Activated CD8-positive, alpha-beta T cell treated with anti-CD3 and anti-CD28 coated beads, Interleukin-2, amount 10 ng/mL, durations not matched to agents 7 days and 5 days (primary cell): ENCODE measurements at places on chromosomes 16 and 17. TPM values are rescaled to one million over a fixed set of nuclear protein-coding genes. Genes with fewer than 3 reads are reported as not detected.
A peak's percentile ranks its signal among the peaks of the same experiment; 100 is the strongest.

Gene GDPD1
- 1.6 TPM for total RNA-seq

Gene SP6
- 0.05 TPM for total RNA-seq

Gene ACSM5
- not detected for total RNA-seq

Gene HCRT
- not detected for total RNA-seq

Gene MMP28
- total RNA-seq = not detected

Gene ZNF213
- total RNA-seq = 10.8 TPM

Gene RHBDF2
- total RNA-seq = 52.1 TPM

Gene TP53TG3B
- not detected for total RNA-seq

- peaks cover 6% of the 10 kb centered on the region for H3K36me3 ChIP-seq
- no peaks in the 10 kb centered on the region for H3K4me1 ChIP-seq
- H3K27ac ChIP-seq = no peak overlapping the region
- H3K27me3 ChIP-seq = no peaks in the 10 kb centered on the region
- no peak for DNase-seq
Observed at GRCh38 chr16:907361-907760, 63.4 kb downstream of the LMF1 start.

- no peak for DNase-seq
- H3K27me3 ChIP-seq = peaks cover 15% of the 10 kb centered on the region
- H3K4me3 ChIP-seq = peak overlapping the region; percentile 86
- peaks cover 23% of the 10 kb centered on the region for H3K4me1 ChIP-seq
- H3K36me3 ChIP-seq = peaks cover 5% of the 10 kb centered on the region
- peak overlapping the region; percentile 69 for H3K27ac ChIP-seq
Observed at GRCh38 chr17:80416260-80416939, 1.4 kb downstream of the ENDOV start.

DNA sequence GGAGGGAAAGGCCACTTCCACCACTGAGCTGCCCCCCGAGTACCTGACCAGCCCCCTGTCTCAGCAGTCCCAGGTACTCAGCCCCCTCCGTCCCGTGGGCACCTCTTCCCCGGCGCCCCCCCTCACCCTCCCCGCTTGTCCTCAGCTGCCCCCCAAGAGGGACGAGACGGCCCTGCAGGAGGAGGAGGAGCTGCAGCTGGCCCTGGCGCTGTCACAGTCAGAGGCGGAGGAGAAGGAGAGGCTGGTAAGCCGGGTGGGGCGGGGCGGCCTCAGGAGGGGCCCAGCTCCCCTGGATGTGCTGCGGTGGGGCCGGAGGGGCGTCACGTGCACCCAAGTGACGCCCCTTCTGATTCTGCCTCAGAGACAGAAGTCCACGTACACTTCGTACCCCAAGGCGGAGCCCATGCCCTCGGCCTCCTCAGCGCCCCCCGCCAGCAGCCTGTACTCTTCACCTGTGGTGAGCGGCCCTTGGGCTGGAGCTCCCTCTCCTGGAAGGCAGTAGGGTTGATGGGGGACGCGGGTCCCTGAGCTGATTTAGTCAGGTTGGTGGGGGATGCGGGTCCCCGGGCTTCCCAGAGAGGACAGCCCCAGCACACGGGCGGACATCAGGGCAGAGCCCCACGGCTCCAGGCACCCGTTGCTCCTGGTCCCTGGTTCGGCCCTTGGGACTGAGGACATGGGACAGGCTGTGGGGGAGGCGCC, 9.5 kb upstream of the MRPL12 start:
- peaks cover 5% of the 10 kb centered on the region for H3K4me1 ChIP-seq
- no peak for DNase-seq
- H3K36me3 ChIP-seq = peaks cover 51% of the 10 kb centered on the region
- no peak overlapping the region for H3K4me3 ChIP-seq

DNA sequence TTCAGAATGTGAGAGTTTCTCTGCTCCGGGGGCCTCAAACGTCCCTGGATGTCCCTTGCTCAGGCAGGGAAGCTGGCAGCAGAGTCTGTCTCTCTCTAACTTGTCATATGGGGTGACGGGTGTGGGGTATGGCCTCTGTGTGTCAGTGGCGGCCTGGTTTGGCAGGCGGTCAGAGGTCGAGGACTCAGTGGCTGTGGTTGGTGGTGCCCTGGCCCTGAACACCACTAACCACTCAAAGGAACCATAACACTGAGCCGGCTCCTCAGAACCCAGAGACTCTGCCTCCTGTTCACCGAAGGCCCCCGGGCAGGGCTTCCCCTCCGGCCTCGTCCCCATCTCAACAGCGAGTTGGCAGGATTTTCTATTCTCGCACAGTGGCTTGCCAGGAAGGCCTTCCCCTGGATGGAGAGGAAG, 677 bp downstream of the P2RX1 start:
- peak overlapping the region; percentile 51 for H3K4me3 ChIP-seq
- DNase-seq = no peak
- no peaks in the 10 kb centered on the region for H3K27me3 ChIP-seq

- no peaks in the 10 kb centered on the region for H3K27me3 ChIP-seq
- peaks cover 42% of the 10 kb centered on the region for H3K36me3 ChIP-seq
- H3K4me1 ChIP-seq = peaks cover 18% of the 10 kb centered on the region
- DNase-seq = no peak
- no peak overlapping the region for H3K27ac ChIP-seq
Observed at GRCh38 chr16:57469917-57470470, 7.5 kb downstream of the POLR2C start.

DNA sequence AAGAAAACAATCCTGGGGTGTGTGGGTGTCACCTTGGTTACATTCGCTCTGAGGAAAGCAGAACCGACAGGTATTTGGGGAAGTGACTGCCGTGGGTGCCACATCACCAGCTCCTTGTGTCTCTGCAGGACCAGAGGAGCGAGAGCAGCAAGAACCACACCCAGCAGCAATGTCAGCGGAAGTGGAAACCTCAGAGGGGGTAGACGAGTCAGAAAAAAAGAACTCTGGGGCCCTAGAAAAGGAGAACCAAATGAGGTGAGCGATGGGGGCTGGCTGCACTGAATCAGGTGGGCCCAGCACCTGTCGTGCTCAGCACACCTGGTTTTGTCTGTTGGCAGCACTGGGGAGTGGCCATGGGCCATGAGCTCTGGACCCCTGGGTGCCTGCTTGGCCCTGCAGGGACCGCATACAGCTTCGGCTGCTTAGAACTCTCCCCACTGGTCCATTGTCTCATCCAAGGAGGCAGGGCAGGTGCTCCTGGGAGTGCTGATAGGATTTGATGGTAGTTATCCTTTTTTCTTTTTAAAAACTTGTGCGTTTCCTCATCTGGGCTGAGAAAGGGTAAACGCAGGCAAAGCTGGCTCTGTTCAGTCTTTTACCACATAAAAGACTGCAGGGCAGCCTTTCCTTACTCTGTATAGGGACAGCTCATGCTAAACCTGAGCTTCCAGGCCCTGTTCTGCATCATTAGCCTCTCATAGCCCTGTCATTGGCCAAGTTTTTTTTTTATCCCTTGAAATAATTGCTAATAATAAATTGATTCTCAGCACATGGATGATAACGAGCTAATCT, 29.4 kb downstream of the HMOX2 start:
- H3K4me3 ChIP-seq = peak overlapping the region; percentile 73
- H3K27me3 ChIP-seq = no peaks in the 10 kb centered on the region
- DNase-seq = peak; percentile 89
- peak overlapping the region; percentile 95 for H3K27ac ChIP-seq

GRCh38 chr16:87842209-87842869, 27.0 kb downstream of the SLC7A5 start:
- H3K4me1 ChIP-seq = peaks cover 21% of the 10 kb centered on the region
- H3K4me3 ChIP-seq = no peak overlapping the region
- no peak for DNase-seq
- peaks cover 34% of the 10 kb centered on the region for H3K36me3 ChIP-seq
- peak overlapping the region; percentile 85 for H3K27ac ChIP-seq
- H3K27me3 ChIP-seq = no peaks in the 10 kb centered on the region

DNA sequence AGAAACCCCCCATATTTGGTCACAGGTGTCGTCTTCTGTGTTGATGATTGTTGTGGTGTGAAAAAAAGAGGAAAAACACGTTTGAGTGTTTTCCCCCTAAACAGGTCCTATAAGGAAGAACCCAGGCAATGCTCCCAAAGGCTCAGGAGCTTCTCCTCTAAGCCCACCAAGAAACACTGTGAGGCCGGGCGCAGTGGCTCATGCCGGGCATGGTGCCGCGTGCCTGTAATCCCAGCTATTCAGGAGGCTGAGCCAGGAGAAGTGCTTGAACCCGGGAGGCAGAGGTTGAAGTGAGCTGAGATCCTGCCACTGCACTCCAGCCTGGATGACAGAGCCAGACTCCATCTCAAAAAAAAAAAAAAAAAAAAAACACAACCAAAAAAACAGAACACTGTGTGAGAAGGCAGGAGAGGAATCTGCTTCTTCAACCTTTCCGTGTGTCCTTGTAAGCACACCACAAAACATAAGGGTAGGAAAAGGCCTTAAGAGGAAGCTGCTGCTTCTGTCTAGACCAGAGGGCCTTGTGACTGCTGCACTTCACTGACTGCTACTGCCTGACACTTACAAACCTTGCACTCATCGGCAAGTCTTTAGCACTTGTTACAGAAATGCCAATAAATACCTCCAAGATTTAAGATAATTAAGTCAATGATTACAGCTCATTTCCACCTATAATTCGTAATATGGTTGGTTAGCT, 9.3 kb downstream of the JPT1 start:
- peaks cover 37% of the 10 kb centered on the region for H3K4me1 ChIP-seq
- H3K4me3 ChIP-seq = no peak overlapping the region
- H3K27ac ChIP-seq = peak overlapping the region; percentile 33
- H3K36me3 ChIP-seq = peaks cover 75% of the 10 kb centered on the region
- no peaks in the 10 kb centered on the region for H3K27me3 ChIP-seq
